ENCODE measurements at places on chromosomes 4 and X.
A peak's percentile ranks its signal among the peaks of the same experiment; 100 is the strongest.

DNA sequence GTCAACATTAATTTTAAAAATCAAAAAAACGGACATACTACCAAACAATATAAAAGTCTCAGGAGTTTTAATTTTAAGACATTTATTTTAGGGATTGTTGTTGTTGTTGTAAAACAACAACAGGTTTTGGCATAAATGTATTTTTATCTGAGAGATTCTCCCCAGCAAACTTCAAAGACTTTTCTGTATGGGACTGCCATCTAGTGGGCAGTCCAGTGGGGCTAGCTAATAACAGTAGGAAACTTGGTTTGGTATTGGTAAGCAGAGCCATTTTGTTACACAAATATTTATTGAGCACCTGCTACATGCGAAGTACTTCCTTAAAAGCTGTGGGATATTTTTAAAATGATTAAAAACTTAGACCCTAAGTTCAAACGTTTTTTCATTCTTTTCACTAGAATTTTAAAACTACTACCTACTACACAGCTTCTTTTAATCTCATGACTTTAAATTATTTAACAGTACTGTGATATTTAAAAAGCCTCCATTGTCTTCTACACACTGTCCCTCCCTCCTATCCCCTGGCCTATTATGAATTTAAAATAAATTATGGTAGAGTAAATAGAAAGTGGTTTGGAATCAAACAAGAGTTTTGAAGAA, 1028.4 kb upstream of the INTU start:
- DNase-seq: no peak

- DNase-seq: no peak
These were observed 16.4 kb downstream of the EPHA5 start for GRCh38 chr4:65653740-65654361.

DNA sequence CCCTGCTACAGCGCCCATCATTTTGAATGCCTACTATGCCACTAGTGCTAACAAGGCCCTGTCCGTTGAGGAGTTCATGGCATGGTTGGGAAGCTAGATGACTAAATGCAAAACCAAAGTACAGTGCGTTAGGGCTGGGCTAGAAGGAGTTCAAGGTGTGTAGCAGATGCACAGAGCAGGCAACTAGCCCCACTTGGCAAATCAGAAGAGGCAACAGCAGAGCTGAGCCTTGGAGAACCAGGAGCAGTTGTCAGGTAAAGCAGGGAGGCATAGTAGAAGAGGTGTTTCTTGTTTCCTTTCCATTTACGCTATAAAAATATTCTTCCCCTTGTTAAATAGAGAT, 146.6 kb upstream of the CPEB2 start:
- DNase-seq: no peak

GRCh38 chr4:165718660-165719059, 154.4 kb upstream of the TLL1 start:
- DNase-seq: no peak

DNA sequence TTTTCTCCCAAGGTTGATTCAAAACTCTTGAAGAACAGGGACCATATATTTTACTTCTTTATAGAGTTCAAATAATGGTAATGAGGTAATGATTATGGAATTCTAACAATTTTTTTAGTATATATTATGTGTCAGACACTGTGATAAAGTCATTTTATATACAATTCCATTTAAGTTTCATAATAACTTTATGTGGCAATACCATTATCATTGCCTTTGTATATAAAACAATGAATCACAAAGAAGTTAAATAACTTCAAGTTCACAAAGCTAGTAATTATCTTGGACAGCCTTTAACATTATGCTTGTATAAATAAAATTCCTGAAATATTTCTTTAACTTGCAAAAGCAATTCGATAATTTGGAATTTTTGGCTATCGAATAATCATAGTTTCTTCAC, 20.6 kb downstream of the MAGEC1 start:
- no peak for DNase-seq

DNA sequence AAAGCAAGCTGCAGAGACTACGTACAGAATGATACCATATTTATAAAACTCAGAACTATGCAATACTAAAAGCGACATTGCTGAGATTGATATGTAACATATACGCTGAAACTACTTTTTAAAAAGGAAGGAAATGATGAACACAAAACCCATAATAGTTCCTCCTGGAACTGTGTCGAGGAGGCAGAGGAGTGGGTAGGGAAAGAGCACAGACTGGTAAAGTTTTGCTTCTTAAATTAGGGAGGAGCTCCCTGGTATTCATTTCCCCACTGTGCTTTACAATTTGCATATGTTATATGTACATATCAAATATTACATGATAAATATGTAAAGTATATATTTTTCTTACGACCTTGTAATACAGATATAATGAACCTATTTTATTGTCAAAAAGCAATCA, 13.9 kb downstream of the UFSP2 start:
- no peak for DNase-seq

DNA sequence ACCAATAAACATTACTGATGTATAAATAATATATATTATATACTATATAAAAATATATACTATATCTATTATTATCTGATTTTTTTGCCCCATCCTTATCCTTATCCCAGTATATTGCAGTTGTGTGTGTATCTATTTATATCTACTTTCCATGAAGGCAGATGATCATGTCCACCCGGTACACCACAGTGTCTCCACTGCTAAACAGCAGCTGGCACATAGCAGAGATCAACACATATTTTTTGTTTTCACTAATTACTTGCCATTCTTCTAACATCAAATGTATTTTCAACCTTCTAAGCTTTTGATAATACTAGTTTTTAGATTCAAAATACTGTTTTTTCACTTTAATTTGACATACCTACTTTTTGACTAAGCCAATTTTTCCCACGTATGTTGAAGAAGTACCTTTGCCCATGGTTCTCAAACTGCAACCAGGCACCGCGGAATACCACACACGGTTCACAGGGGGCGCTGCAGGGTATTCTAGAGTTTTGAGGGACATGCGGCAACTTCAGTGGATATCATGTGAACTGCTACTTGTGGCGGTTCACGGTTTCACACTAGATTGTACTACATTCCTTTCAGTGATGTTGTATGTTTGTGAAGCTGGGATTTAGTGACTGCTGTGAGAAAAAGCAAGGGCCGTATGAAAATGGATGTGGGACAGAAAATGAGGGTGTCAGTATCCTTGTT, 182.5 kb upstream of the NPY2R start:
- DNase-seq: peak; percentile 6

- no peak for DNase-seq
These were observed 542.4 kb upstream of the DIPK2B start for GRCh38 chrX:45743081-45743533.

DNA sequence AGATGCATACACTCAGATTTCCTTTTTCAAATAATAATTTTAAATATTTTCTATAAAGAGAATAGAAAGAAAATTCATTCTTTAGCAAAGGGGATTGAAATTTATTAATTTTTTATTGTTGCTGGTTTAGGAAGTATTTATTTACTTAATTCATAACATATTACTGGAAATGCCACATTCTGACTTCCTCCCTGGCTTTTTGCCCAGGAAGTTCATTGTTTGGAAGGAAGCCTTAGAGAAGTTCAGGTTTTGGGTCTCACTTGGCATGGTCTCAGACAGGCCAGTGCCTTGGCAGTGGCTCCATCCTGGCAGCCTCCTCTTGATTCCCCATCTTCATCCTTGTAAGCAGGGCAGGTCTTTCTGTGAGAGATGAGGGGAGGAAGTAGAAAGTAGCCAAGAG, 50.5 kb downstream of the IL15 start:
- no peak for DNase-seq

- no peak for DNase-seq
These were observed 21.5 kb upstream of the TMSB4X start for GRCh38 chrX:12953420-12953819.

DNA sequence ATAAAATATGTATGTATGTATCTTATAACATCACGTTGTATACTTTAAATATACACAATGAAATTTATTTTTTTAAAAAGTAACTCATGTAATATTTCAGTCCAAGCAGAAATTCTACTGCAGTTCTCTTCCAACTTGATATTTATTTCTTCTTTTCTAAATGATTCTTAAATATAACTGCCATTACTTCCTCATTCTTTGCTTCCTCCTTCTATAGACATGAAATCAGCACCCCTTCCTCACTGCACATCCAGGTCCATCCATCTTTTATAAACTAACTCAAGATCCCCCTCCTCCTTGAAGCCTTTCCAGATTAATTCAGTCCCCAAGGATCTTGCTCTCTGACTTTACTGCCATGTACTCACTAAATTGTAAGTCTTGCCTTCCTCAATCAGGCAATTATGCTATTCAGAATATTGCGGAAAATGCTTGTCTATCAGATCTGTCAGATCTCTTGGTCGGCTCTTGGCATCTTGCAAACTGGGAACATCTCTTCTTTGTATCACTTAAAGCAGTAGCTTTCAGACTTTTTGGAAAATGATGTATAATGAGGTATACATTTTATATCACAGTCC, 3.7 kb downstream of the GPRIN3 start:
- DNase-seq: no peak

DNA sequence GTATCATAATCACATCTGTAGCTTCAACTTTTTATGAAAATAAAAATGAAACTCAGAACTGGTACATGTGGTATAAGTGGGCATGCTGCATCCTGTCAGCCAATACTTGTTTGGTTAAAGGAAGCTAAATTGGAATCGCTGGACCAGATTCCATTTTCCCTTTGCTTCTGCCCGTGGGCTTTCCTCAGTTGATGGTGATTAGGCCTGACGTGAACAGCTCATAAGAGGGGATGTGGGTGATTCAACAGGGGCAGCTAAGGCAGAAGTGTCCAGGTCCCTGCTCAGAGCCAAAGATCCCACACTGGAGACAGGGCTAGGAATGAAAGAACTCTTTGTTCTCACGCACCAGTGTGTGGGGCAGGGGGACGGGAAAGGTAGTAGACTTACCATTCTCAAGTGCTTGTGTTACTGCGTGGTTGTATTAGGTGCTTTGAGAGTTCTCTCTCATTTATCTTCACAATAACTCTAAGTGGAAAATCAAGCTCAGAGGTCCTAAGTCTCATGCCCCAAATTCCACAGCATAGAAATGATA, 63.2 kb upstream of the GUCY1A1 start:
- no peak for DNase-seq

- no peak for DNase-seq
These were observed 7.4 kb downstream of the SUPT20HL2 start for GRCh38 chrX:24306440-24306839.

DNA sequence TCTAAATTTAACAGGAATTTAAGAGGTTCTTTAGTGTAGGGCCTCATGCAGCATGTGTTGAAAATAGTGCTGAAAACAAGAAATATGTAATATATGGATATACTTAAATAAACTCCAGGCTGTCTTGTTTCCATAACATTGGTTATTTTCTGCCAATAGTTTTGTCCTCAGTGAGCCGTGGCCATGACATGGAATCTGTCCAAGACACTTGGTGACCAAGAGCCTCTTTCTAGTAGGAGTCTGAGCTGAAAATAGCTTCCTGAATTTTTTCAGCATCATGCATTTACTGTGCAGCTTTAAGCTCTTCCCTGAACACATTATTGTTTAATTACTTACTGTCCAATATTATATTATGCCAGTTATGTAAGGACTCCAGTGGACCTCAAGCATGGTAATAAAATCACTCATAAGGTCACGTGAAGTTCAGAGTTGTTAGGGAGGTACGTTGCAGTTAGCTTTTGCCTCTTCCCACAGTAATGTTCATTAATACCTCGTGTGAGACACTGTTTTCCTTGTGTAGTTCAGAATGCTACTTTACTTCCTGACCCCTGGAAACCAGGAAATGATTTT, 488.2 kb downstream of the GRID2 start:
- DNase-seq: no peak

- DNase-seq: no peak
These were observed 282.5 kb downstream of the TMA16 start for GRCh38 chr4:163776957-163777356.

- DNase-seq: no peak
These were observed 3.9 kb downstream of the RNF128 start for GRCh38 chrX:106730401-106730800.

GRCh38 chr4:16257611-16258010, 31.3 kb upstream of the TAPT1 start:
- DNase-seq: no peak

DNA sequence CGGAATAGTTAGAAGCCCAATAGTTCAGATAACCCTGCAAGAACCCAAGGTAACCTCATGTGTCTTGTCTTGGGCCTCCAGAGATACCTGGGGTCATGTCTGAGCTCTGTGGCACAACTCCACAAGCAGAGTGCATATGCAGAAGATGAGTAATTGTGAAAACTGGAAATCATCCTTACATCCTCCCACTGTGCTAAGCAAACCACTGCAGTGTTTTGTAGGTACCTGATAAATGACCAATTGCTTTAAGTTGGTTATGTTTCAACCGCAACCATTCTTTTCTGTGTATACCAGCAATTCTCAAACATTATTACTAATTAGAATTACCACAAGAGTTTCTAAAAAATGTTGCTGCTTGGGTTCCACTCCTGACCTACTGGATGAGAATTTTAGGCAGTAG, 73.2 kb downstream of the CBLL2 start:
- DNase-seq: no peak

- DNase-seq: no peak
These were observed 1393.4 kb downstream of the STIM2 start for GRCh38 chr4:28254003-28254402.

DNA sequence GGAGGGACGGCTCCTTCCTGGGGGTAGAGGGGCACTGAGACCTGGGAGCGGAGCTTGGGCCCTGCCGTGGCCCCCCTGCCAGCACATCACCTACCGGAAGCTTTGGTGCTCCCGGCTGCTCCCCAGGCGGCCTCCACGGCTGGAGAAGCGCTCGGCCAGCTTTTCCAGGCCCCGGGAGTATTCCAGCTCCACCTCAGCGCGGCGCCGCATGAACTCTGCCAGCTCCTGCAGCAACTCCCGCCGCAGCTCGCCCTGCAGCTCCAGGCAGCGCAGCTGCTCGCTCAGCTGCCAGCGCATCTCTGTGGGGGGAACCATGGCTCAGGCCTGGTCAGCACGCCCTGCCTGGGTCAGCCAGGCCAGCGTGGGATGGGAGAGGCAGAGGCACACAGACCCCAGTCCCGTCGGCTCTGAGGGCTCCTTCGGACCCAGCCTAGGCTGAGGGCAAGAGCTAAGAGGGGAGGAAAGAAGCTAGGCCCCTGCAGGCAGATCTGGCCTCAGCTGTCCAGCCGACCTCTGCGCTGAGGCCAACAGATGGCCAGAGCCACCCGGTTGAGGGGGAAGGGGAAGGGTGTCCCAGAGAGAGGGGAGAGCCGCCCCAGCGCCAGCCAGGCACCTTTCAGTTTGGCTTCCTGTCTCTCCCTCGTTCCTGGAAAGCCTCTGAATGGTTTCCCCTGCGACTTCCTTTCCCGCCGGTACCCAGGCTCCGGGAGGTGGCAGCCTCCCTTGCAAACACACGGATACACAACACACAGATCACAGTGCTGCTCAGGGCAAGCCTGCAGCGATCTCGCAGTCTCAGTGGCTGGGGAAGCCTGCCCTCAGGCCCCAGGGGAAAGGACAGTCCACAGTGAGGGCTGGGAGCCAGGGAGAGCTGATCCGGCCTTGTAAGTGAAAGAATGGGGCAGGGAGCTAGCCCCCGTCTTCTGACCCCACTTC, 4.3 kb downstream of the ARHGAP4 start:
- no peak for DNase-seq
